ENCODE measurements at places on chromosomes 1 and 21.

GRCh38 chr1:15616373-15617172 lies 685 bp upstream of the DDI2 start:
- no peak for DNase-seq

DNA sequence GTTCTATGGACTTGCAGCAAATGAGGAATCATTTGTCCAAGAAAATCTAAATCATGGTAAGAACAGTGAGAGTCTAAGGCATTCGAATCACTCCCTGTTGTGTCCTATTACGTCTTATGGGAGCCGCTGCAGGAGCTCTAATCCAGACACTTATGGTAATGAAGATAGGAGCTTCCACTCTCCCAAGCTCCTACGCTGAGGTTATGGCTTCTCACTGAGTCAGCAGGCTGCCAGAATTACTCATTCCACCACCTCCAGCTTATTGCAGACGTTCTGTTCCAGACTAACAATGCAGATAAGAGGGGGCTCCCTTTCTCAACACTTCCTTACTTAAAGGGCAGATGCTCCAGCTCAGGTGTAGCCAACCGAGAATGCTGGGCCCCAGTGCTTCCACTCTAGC lies 212.6 kb downstream of the GREM2 start:
- no peak for DNase-seq

GRCh38 chr1:66393586-66394287 lies 140.2 kb upstream of the SGIP1 start:
- no peak for DNase-seq

DNA sequence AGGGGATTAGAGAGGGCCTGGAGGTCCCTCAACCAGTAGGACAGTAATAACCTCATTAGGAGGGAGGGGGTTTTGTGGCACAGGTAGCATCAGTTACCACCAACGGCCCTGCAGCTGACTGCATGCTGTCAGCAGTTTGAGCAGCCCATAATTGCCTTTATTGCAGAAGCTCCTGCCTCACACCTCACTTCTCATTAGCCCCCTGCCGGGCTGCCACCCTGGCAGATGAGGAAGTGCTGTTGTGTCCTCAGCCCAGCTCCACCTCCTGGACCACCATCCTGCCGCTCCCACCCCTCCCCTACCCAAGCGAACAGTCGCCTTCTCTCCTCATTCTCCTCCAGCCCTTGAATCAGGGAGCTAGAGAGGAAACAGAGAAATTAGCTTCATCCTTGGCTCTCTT lies 237.4 kb downstream of the LMX1A start:
- no peak for DNase-seq

GRCh38 chr21:32306021-32306780 lies 7.5 kb downstream of the MRAP start:
- DNase-seq, result no peak

DNA sequence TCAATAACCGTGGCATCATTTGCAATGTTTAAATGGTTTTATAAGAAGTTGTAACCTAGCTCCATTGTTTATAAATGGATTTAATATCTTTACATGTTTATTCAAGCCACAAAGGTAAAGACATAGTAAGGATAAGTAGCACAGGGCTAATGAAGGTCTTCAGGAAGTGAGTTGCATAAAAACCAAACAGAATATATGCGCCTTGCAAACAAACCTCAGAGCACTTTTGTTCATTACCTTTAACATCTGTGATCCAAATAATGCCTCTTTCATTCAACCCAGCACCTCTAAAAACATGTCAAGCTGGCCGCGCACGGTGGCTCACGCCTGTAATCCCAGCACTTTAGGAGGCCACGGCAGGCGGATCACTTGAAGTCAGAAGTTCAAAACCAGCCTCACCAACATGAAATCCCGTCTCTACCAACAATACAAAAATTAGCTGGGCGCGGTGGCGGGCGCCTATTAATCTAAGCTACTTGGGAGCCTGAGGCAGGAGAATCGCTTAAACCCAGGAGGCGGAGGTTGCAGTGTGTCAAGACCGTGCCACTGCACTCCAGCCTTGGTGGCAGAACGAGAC lies 25.3 kb downstream of the BRINP3 start:
- no peak for DNase-seq

GRCh38 chr1:25501235-25502058 lies 42.0 kb upstream of the LDLRAP1 start:
- DNase-seq, result no peak

GRCh38 chr1:95408507-95409136 lies 174.6 kb downstream of the RWDD3 start:
- DNase-seq, result no peak

DNA sequence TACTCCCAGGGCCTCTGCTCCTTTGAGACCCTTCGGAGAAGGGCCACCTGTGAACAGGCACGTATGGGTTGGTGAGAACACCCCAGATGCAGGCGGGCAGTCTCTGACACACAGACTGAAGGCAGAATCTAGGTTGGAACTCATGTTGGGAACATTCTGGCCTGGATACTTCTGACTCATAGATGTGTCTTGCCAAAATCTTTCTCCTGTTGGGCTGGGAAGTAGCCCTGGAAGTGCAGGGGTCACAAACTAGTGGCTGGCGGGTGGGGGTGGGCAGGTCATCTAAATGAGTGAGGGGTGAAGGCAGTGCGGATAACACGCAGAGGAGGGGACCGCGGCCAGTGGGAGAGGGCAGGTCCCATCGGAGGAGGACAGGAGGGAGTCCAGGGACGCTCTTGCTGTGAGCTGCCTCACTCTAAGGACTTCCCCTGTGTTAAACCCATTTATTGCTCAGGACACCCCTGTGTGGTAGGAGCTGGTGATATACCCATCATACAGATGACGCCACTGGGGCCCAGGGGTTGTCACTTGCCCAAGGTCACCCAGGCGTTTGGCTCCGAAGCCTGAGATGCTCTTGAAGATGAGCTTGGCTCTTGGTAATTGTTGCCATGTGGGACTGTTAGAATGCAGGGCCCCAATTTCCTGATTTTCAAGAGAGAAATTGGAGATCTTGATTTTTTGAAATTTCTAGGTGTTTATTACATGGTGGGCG lies 181.0 kb downstream of the PTPRU start:
- DNase-seq, result no peak

DNA sequence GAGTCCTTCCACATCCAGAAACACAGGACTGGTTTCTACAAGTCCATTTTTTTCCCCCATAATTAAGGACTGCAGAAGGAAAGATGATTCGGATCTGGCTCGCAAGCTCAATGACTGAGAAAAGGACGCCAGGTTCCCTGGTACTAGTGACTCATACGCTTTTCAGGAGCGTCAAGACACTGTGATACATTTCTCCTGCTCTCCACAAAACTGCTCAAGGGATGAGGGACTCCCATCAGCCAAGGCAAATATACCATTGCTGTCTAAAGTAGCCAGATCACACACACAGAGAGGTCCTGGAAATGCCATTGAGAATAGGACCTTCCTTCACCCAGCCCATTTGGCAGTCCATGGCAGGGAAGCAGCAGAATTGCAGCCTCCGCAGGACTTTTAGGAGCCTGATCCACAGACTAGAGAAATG lies 253.6 kb upstream of the IRF2BP2 start:
- DNase-seq, result no peak

DNA sequence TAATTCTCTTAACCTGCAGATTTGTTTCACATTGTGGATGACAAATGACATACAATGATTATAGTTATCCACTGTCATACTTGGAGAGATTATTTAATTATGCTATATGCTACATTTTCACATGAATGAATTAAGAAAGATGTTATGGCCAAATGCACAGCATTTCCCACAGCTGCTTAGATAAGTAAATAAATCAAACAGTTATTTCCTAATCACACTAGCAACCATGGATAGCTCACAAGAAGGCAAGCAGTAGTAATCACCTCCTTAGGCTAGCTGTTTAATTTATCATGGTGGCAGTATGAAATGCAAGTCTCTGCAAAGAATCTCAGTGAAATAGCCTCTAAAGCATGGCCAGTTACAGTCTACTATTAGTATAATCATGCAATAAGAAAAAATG lies 1581.5 kb downstream of the NCAM2 start:
- no peak for DNase-seq

DNA sequence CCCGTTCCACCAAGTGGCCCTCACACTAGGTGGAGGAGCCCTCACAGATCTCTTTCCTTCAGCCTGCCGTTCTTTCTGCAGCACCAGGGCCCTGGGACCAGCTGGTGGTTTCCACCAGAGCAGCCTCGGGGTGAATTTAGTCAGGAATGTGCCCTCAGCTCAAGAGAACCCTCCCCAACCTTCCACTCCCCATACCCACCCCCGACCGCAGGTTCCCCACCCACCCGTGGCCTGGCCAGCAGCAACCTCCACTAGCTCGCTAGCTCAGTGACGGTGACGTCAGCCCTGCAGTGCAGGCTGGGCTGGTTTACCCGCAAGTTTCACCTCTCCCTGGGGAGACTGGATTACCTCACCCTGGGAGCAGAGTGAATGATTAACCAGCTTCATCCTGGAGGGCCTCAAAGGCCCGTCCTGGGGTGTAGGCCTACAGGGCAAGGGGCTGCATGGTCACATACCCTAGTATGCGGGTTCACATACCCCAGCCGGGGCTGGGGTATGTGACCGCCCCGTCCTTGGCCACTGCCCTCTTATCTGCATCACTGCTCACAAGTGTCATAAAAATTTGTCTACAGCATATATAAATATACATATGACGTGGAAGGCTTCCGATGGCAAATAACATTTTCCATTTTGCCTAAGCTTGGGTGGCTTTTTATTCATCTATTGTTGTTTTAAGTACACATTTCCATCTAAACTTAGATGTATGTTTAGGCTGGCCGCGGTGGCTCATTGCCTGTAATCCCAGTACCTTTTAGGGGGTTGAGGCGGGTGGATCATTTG lies 24.5 kb downstream of the ELF3 start:
- DNase-seq, result no peak

DNA sequence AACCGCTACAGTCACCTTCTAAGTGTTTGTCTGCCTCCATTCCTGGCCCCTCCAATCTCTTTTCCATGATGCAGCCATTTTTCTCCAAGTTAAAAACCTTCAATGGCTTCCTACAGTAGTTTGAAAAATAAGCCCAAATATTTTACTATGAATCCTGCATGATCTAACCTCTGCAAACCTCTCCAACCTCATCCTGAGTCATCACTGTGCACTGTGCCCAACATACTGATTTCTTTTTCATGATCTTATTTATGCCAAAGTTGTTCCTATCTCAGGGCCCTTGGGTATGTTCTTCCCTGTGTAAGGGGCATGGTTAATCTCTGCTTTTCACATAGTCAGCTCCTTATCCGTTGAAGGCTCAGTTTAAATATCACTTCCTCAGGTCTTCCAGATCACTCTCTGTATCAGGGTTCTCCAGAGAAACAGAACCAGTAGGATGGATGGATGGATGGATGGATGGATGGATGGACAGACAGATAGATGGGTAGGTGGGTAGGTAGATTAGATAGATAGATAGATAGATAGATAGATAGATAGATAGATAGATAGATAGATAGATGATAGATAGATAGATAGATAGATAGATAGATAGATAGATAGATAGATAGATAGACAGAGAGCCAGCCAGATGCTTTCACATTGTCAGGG lies 18.1 kb upstream of the PTPN14 start:
- no peak for DNase-seq

GRCh38 chr1:246629030-246629429 lies 62.8 kb downstream of the CNST start:
- no peak for DNase-seq

DNA sequence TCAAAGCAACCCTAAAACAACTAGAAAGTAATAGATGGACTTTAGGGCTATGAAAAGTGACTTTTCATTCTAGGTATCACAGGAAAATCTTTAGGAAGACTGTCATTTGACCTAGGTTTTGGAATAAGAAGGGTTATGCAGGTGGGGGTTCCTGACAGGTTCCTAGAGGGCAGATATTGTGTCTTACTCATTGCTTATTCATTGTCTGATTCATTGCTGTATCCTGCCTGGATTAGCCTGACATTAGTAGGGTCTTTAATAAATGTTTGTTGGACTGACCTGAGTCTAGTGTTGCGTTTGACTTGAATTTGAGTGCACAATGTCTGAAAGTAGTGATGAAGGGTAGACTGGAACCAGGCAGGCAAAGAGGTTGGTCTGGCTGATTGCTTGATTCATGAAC lies 6.0 kb downstream of the FNBP1L start:
- DNase-seq, result no peak

GRCh38 chr1:224691148-224691925 lies 75.2 kb downstream of the CNIH3 start:
- DNase-seq, result no peak

- DNase-seq, result no peak
These were observed 592 bp upstream of the ZNF326 start for GRCh38 chr1:89994231-89994804.

DNA sequence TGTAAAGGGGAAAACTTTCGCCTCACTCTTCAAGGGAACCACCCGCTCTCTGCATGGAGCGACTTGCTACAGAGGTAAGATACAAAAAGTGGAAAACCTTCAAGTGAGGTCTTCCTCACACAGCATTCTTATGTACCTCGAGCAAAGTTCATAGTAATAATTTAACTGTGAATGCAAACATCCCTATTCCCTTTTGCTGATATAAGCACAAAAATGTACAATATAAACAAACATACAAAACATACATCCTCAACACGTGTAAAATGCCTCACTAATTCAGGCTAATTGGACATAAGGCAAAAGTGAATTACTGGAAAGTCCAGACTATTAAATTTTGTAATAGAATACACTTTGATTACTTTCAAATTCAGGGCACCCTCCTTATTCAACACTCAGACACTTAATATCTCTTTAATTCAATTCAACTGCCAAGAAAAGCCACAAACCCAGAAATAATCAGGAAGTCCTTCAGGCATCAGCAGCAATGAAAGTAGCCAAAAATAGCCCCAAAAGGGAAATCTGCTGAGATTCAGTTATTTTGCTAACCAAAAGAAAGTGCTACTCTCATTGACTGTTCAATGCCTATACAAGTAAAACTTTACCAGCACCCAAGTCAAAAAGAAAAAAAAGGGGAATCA lies 15.2 kb upstream of the LMX1A start:
- no peak for DNase-seq

DNA sequence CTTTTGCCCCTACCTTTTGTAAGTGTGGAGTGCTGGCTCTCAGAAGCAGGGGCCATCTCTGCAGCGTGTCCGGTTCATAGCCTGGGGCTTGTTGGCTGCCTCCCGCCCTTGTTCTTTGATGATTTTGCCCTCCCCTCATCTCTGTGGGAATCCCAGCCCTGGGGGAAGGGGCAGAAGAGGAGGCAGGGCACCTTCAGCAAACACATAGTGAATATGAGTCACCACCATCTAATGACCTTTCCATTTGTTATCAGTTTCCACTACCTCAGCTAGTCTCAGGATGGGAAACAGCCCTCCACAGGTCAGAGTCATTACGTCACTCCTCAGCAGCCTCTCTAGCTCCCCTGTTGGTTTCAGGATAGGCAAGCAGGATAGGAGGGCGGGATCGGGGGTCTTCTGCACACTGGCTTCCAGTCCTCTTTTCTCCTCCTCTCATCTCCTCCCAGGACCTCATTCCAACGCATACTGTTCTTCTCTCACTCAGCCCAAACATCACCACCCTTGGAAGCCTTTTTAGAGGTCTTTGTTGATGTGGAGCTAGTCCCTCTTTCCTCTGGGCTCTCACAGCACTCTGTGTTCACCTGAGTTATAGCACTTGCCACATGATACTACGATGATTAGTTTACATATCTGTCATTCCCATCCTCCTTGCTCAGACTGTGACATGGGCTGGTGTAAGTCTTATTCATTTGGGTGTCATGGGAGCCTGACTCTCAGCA lies 15.8 kb downstream of the GADD45A start:
- DNase-seq, result no peak

- DNase-seq, result no peak
These were observed 31.7 kb upstream of the ENSA start for GRCh38 chr1:150661156-150661555.

Measured in activated naive CD4-positive, alpha-beta T cell (primary cell).